ENCODE measurements at places on chromosomes 3 and 15.
A peak's percentile ranks its signal among the peaks of the same experiment; 100 is the strongest.

DNA sequence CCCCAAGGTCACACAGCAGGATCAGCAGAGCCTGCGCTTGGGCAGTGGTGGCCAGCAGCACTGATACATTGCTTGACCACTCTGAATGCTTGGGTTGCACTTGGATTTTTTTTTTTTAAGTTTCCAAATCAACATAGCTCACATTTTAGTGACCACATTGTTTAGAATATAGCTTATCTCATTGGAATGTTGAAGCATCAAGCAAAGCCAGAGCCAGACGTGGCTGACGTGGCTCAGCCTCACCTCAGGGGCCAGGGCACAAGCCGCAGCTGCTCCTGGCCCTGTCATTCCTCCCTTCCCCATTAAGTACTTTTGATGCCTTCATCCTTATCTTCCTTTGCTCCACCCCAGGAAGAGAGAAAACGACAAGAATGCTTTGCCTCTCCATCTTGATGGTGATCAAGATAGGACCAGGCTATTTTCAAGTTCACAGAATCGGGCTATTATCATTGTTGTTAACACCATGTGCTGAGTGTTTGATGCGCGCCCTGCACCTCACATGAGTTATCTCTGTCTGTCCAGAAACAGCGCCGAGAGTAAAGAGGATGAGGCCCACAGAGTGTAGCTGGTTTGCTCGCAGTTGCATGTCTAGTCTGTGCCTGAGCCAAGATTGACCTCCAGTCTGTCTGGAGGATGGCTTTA lies 75.8 kb downstream of the AAGAB start:
- peak; percentile 84 for DNase-seq

DNA sequence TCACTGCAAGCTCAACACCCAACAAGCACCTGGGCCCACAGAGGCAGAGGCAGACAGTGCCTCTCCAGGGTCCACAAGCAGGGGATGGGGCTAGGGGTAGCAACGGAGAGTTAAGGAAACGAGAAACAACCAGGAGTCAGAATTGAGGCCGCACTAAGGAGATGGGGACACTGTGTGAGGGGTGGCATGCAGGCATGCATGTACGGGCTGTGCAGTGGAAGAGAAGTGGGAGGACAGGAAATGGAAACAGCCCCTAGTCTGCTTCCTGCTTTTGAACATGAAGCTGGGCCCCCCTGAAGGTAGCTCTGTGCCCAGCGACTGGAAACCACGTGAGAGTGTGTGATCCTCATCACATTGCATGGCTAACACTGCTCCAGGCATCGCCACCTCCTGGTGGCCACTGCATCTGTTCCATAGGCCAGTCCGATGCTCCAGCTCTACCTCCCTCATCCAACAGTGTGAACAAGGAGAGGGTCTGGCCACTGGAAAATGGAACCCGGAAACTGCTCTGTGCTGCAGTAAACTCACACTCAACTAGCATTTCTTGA lies 44.0 kb downstream of the XXYLT1 start:
- no peak for DNase-seq

DNA sequence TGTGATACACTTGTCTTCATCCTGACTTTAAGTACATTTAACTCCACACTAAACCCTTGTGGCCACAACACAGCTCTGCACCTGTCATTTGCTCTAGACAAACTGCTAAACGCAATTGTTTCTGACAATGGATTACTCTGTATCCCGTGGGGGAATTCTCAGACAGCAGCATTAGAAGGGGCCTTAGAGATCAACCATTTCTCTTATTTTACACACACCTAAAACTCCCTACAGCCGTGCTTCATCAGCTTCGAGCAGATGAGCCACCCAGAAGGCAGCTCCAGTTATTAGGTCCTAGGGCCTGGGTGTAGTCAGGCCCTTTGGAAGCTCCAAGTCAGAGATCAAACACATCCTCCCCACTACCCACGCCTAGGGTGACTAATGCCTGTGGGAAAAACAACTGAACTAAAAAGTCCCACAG lies 1.3 kb upstream of the IL12A start:
- peak; percentile 74 for DNase-seq

DNA sequence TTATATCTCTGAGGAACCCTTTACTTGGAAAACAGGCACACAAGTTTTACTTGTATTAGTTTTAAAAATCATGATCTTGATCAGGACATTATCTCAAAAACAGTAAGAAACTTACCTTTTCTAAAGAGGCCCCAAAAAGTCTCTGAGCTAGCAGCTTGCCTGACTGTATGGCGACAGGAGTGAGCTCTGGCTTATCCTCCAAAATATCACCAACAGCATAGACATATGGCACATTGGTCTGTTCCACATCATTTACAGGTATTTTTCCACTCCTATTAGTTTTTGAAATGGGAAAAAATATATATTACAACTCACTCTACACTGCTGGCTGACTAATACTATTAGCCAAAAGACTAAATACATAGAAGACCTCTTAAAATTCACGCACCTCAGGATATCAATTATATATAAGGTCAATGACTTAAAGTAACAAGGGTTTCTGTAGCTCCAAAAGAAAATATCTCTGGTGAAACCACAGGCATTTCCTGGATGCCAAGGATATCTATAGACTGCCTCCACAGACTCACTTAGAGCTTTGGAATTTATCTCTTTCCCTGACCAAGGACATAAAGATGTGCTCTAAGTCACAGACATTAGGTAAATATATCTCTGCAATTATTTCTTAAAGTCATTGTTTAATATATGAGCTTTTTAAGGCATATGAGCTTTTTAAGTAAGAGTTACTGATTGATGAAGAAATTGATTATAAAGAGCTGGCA lies 33.1 kb downstream of the TXNRD3 start:
- peak; percentile 20 for DNase-seq

- DNase-seq, result no peak
Observed at GRCh38 chr3:108131475-108132134, 40.8 kb upstream of the CD47 start.

GRCh38 chr15:79394231-79394630 lies 37.9 kb upstream of the MINAR1 start:
- DNase-seq, result no peak

GRCh38 chr3:86152620-86153019 lies 838.3 kb downstream of the VGLL3 start:
- DNase-seq, result no peak

DNA sequence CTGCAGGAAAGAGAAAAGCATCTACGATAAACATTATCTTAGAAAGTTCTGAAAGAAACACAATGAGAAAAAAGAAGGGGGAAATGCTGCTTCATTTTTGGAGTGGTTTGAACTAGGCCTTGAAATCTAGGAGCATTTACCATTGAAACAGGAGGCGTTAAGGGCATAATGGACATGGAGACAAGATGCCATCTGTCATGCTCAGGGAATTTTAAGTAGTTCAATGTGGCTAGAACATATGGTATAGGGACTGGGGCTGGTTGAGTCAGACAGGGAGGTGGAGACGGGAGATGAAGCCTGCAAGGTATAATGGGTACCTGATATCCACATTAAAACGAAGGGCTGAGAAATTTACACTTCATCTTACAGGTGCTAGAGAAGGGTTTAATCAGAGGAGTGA lies 10.4 kb upstream of the PLAAT1 start:
- DNase-seq, result no peak

DNA sequence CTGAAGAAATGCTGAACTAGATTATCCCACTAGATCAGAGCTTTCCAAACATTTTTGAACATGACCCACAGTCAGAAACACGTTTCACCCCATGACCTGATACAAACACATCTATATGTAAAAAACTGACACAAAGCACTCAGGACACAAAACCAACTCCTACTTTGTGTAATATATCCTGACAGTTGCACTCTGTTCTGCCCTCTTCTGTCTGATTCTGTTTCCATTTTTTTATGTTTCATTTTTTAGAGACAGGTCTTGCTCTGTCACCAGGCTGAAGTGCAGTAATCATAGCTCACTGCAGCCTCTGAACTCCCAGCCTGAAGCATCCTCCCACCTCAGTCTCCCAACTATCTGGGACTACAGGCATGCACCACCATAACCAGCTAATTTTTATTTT lies 15.8 kb upstream of the RFTN1 start:
- no peak for DNase-seq

DNA sequence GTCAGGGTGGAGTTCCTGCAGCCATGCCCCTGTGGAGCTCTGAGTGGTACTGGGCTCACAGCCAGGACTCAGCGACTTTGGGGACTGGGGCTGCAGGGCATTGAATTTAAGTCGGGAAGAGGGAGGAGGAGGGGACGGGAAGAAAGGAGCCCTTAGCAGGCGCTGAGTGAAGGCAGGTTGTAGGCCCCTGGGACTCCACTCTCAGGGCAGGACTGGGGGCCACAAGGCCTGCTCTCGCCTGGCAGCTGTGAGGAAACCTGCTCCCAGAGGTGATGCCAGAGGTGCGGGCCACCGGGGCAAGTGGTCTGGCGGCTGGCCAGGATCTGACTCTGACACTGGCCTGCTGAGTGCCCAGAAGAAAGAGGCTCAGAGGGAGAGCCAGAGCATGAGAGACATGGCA lies 73.5 kb downstream of the EPHB3 start:
- DNase-seq, result no peak

- peak; percentile 26 for DNase-seq
Observed at GRCh38 chr15:66233487-66234415, 19.8 kb downstream of the MEGF11 start.

- DNase-seq, result no peak
Observed at GRCh38 chr15:89278307-89278706, 34.5 kb downstream of the FANCI start.

- DNase-seq, result no peak
Observed at GRCh38 chr15:89341316-89342005, 6.8 kb upstream of the POLG start.

DNA sequence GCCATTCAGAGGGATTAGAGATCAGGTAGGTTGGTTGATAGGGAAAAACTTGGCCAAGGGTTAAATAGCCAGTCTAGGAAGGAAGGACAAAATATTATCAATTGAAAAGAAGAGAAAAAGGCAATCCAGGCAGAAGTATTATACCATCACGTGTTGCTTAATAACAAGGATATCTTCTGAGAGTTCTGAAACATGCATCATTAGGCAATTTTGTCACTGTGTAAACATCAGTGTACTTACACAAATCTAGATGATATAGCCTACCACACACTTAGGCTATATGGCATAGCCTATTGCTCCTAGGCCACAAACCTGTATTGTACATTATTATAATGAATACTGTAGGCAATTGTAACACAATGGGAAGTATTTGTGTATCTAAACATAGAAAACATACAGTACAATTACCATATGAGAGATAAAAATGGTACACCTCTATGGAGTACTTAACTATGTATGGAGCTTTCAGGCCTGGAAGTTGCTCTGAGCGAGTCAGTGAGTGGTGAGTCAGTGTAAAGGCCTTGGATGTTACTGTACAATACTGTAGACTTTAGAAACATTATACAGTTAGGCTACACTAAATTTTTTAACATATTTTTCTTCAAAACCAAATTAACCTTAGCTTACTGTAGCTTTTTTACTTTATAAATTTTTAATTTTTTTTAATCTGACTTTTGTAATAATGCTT lies 2.7 kb downstream of the TEX55 start:
- peak; percentile 62 for DNase-seq

DNA sequence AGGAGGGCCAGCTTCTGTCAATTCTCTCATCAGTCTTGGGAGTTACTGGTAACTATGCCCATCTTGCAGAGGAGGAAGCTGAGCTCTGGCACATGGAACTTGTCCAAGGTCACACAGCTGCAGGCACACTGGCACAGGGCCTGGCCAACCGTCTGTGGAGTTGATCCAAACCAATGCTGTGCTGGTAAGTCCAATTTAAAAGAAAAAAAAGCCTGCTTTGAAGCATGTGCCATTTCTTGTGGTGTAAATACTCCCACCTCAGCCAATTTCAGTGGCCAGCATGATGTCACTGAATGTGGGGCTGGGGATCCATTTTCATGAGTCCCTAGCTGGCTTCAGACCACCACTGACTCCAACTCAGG lies 83.4 kb downstream of the CHSY1 start:
- no peak for DNase-seq

DNA sequence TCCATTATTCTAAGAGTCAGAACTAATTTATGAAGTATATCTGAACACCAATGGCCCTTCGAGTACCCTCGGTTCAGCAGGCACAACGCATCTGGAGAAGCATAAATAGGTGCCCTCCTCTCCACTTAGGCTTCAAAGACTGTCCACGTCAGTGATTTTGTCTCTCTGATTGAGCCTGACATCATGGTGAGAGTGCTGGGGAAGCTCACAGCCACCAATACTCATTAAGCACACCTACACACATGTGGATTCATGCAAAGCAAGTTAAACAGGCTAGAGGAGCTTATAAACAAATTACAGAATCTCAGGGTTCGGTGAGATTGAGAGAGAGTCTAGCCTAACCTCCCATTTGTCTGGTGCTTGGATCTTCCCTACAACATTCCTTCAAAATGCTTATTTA lies 3.6 kb downstream of the CLDN1 start:
- DNase-seq, result no peak

DNA sequence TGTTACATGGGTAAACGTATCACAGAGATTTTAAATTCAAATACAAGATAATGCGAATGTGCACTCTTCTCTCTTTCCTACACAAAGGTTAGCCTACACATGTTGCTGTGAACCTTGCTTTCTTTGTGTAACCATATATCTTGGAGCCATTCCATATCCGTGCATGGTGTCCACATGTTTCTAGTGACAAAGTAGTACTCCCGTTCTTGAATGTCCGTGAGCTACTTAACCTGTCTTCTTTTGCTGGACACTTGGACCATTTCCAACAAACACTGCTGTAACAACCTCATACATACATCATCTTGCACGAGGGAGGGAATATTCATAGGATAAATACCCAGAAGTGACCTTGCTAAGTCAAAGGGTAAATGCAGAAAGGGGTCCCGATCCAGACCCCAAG lies 75.0 kb downstream of the STRIT1 start:
- DNase-seq, result no peak

DNA sequence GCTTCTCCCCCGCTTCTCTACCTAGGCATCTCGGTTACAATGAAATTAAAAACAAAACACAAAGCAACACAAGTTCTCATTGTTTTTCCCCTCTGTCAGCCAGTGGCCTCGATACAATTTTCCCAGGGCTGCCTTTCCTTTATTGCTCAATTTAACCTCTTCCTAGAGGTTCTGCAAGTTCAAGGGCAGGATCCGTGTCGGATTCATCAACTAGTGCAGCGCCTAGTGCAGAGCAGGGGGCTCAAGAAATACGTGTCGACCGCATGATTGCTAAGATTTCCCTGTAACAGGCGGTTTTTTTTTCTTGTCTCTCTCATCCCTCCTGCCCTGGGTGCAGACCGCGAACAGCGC lies 1.4 kb upstream of the BHLHE40 start:
- no peak for DNase-seq

DNA sequence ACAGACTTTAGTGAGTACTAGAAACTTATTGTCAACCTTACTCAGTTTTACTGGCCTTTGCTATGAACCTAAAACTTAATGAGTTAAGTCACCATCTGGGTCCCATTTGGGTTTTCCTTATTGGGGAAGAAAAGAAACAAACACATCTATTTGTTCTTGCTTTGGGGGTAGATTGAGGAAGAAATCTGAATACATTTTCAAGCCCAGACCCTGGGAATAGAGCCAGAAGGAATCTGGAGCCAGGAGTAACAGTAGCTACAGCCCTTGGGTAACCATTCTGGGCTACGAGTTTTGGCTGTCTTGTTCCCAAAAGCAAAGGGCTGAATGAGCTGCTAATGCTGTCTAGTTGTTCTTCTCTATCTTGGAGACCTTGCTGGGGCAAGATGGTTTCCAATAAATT lies 16.5 kb downstream of the SLC12A1 start:
- no peak for DNase-seq

Data from mammary epithelial cell (primary cell).